ENCODE measurements at places on chromosomes 11 and 22.

GRCh38 chr11:68160100-68160695 is 39.0 kb upstream of the CHKA start:
- no peak for DNase-seq

- DNase-seq = no peak
Observed at GRCh38 chr22:40844951-40845350, 11.5 kb downstream of the ST13 start.

GRCh38 chr11:86608251-86608799 is 64.1 kb downstream of the ME3 start:
- DNase-seq = peak; percentile 78

- DNase-seq = no peak
Observed at GRCh38 chr22:22571862-22572261, 12.8 kb upstream of the PRAME start.

- peak; percentile 8 for DNase-seq
Observed at GRCh38 chr11:119337581-119338317, 2.9 kb downstream of the C1QTNF5 start.

- peak; percentile 16 for DNase-seq
Observed at GRCh38 chr22:31944700-31945442, 536 bp downstream of the YWHAH start.

DNA sequence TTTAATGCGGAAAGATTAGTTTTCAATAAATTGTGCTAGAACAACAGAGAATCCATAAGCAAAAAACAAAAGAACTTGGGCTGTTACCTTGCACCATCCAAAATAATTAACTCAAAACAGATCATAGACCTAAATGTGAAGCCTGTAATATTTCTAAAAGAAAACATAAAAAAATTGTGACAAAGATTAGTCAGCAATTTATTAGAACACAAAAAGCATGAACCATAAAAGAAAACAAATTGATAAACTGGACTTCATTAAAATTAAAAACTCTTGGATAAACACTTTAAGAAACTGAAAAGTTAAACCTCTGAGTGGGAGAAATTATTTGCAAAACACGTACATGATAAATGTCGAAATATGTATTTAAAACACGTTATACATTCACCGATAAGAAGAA is 21.5 kb downstream of the DDI1 start:
- no peak for DNase-seq

GRCh38 chr11:66857234-66857926 is 516 bp downstream of the LRFN4 start:
- no peak for DNase-seq

DNA sequence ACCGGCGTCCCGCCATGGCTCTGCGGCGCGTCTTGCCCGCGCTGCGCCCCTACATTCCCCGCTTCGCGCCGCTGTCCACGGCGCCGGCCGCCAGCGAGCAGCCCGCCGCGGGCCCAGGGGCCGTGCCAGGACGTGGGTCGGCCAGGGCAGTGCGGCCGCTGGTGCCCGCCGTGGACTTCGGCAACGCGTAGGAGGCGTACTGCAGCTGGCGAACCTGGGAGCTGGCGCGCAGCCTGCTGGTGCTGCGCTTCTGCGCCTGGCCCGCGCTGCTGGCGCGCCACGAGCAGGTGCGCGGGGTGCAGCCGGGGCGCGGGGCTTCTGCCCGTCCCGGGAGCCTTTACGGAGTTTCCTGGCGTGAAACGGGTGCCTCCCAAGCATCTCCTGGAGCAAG is 20.1 kb downstream of the DGCR6L start:
- peak; percentile 36 for DNase-seq

GRCh38 chr11:28887681-28888080 is 779.5 kb downstream of the METTL15 start:
- no peak for DNase-seq

DNA sequence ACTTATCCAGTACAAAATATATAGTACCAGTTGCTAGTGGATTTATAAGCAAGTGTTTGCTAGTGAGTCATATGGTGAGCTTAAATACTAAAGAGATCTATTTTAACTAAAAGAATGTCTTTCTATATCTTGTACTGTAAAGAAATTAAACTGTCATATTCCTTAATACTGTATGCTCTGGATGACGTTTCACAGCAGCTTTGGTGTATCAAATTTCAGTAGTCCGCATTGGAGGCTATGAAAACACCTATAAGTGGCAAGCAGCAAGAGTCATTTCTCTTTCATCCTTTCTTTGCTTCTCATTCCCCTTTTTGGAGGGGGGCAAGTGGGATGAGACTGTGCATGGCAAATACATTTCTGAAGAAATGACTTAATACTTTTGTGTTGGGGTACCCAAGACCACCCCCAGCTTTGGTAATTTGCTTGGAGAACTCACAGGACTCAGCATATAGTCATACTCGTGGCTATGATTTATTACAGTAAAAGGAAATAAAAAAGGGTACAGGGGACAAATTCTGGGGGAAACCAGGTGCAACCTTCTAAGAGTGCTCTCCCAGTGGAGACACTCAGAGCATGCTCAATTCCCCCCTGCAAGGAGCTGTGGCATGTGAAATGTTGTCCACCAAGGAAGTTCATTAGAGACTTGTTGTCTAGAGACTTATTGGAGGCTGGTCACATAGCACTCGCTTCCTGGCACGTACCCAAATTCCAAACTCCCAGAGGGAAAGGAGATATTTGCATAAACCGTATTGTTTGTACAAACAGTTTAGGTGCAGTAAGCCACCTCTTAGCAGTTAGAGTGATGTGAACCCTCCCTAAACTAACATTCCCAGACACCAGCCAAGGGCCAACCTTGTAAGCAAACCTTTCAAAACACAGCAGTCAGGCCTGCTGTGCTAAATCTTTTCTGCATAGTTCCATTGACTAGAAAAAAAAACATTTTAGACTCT is 210.8 kb downstream of the PGR start:
- DNase-seq = no peak

- DNase-seq = no peak
Observed at GRCh38 chr11:26994631-26995095, 751 bp downstream of the FIBIN start.

- no peak for DNase-seq
Observed at GRCh38 chr11:110977661-110978060, 265.4 kb upstream of the ARHGAP20 start.

DNA sequence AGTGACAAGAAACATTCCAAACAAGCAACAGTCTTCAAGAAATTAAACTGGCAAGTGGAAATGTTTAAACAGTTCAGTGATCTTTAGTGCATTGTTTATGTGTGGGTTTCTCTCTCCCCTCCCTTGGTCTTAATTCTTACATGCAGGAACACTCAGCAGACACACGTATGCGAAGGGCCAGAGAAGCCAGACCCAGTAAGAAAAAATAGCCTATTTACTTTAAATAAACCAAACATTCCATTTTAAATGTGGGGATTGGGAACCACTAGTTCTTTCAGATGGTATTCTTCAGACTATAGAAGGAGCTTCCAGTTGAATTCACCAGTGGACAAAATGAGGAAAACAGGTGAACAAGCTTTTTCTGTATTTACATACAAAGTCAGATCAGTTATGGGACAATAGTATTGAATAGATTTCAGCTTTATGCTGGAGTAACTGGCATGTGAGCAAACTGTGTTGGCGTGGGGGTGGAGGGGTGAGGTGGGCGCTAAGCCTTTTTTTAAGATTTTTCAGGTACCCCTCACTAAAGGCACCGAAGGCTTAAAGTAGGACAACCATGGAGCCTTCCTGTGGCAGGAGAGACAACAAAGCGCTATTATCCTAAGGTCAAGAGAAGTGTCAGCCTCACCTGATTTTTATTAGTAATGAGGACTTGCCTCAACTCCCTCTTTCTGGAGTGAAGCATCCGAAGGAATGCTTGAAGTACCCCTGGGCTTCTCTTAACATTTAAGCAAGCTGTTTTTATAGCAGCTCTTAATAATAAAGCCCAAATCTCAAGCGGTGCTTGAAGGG is 6.0 kb downstream of the MALAT1 start:
- DNase-seq = peak; percentile 17
